HCT116 (cell line): ENCODE measurements at places on chromosomes 5 and 9. TPM values are rescaled to one million over a fixed set of nuclear protein-coding genes. Genes with fewer than 3 reads are reported as not detected.

The BTNL9 gene
- 11.7 TPM for total RNA-seq

The CSF1R gene
- 0.17 TPM for total RNA-seq

The TMEM252 gene
- total RNA-seq, result not detected

The DNAH5 gene
- 0.37 TPM for total RNA-seq

The ADAMTS6 gene
- 0.93 TPM for total RNA-seq

The POU4F3 gene
- total RNA-seq, result 0.15 TPM

The PAXX gene
- 89.0 TPM for total RNA-seq

The GRIA1 gene
- total RNA-seq, result not detected

The NR2F1 gene
- total RNA-seq, result 51.2 TPM

The NFIB gene
- total RNA-seq, result 6.6 TPM

The ARHGEF39 gene
- total RNA-seq, result 29.8 TPM

The LCN9 gene
- not detected for total RNA-seq
